ENCODE measurements at places on chromosomes 4 and X.

DNA sequence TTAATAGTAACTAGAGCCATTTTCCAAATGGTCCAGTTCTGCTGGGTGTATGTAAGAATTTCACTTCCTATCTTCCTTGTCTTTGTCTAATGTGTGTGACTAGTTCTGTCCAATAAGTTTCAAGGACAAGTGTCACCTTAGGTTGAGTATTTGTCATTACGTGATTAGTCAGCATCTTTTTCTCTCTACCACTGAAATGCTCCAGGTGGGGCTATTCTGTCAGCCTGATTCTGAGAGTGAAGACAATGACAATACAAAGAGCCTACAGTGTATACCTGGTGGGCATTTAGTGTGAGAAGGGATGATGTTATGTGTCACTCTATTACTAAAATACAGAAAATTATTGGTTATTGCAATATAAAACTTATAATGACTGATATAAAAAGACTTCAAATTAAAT, 876.3 kb downstream of the C4orf33 start:
- peak; percentile 12 for DNase-seq

- DNase-seq: no peak
These were observed 2.7 kb upstream of the ALAS2 start for GRCh38 chrX:55033429-55033828.

DNA sequence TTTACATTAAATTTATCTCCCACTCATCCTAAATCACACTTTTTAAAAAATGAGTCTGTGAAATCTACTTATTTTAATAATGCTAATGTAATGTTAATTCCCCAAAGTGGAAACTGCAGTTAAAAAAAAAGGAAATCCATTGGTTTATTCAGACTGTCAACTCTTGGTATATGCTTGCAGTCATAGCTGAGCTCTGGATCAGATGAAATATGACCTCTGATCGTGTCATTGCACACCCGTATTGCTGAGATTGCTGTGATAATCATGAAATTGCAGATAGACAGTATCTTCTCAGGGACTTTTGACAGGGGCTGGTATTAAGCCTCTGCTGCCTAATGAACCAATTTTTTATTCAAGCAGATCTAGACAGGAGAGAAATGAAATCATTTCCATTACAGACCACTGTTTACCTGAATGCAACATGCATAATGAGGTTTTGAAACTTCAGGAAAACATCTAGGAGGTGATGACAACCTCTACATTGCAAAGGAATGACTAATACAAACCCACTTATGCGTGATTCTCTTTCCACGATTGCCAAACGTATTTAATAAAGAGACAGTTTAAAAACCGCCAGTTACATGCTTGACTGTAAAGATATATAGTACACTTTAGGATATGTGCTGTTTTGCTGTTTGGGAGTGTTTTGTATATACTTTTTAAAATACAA, 138.3 kb upstream of the PUDP start:
- no peak for DNase-seq

DNA sequence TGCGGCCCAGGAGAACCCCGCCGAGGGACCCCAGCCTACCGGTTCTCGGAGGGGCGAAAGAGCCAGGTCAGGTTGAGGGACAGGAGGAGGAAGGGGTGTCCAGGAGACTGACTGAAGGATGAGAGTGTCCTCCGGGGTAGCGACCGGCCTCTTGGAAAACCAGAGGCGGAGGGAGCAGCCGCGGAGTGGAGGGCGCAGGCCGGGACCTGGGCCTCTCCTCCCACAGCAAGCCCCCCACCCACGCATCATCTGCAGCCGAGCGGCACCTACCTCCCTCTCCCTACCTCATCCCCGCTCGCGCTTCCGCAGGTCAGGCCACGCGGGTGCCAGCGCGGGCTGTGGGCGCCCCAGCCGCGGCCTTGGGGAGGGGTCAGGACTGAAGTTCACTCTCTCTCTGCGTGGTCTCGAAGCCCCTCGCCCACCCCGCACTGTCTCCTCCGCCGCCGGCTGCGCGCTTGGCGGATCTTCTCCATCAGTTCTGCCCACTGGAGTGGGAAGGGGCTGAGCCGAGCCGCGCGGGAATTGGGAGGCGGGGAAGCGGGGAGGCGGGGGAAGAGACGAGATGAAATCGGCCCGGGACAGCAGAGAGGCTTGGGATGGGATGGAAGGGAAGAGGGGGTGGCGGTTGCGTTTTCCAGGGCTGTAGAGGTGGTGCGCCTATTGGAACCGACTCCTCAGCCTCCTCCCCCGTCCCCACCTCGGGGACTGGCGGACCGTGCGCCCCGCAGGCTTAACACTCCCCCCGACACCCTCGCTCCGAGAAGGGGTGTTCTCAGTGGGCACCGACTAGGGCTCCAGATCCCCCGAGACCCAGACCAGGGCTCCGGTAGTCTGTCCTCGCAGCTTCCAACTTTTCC, 1.8 kb downstream of the NLGN4X start:
- DNase-seq: no peak

DNA sequence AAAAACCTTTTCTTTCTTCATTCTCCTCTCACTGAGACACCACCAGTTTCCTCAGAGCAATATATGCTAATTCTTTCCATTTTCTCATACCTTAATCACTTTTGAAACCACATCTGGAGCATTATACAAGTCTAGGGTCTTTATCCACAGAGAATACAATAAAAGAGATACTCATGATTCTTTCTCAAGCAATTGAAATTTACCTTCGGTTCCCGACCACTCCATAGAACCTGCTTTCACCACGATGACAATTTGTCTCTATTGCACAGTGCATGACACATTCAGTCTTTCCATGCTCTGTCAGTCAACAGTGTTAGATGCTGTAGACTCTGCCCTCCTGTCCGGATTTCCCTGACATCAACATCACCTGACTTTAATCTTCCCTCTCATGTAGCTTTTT, 409.3 kb upstream of the NWD2 start:
- no peak for DNase-seq

- peak; percentile 43 for DNase-seq
These were observed 578 bp downstream of the DCUN1D4 start for GRCh38 chr4:51843309-51844152.

GRCh38 chr4:25904748-25905082, 9.3 kb upstream of the SMIM20 start:
- DNase-seq: no peak

GRCh38 chrX:38799995-38800580, 1.2 kb upstream of the MID1IP1 start:
- DNase-seq: no peak

DNA sequence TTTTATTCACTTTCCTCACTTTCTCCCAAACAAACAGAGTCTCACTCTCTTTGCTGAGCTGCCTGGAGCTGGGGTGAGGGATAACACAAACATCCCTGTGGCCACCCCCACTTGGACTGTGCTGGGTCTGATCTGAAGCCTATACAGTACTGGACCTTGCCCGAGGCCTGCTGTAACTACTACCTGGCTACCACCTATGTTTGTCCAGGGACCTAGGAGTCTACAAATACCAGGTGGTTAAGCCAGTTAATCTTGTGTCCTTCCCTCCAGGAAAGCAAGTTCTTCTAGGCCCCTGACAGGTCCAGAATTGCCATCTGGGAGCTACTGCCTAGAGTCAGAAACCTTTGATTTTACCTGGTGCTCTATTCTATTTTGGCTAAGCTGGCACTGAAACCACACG, 87.3 kb downstream of the RTL3 start:
- DNase-seq: no peak

DNA sequence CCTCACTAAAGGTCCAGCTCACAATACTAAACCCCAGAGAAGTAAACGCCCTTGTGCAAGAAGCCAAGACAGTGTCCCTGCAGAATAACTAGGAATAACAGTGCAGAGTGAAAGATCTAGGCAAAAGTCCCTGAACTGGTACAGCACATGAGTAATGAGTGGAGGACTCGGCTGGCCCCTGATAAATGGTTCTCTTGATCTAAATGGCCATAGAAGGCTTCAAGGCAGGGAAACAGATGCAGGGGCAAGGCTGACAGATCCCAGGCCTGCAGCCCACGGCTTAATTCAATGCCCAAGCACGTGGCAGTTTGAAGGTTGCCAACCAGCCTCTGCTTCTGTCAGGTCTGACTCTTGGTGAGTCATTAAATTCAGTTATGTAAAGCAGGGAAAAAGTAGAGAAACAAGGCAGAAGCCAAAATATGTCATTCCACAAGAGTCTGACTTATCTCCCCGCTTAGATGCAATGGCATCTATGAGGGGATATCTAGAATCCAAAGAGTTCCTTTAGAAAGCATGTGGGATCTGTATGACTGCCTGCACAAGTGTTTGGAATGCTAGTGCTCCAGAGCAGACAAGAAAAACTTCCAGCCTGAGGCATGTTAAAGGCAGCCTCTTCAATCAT, 121.3 kb downstream of the PRDM5 start:
- no peak for DNase-seq

DNA sequence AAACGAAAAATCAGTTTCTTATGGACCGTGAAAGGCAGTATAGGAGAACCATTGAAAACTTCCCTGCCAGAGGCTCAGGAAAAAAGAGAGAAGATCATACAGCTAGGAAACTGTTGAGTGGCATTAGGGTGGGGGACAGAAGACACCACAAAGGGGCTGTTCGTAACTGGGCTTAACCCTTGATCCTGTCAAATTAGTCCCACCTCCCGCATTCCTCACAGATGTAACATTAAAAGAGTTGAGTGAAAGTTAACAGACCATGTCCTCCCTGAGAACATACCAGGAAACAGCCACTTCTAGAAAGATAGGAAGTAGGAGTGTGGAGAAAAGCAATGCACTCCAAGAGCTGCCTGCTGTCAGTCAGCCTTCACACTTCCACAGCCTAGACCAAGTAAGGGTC, 8.7 kb downstream of the SHROOM4 start:
- no peak for DNase-seq

DNA sequence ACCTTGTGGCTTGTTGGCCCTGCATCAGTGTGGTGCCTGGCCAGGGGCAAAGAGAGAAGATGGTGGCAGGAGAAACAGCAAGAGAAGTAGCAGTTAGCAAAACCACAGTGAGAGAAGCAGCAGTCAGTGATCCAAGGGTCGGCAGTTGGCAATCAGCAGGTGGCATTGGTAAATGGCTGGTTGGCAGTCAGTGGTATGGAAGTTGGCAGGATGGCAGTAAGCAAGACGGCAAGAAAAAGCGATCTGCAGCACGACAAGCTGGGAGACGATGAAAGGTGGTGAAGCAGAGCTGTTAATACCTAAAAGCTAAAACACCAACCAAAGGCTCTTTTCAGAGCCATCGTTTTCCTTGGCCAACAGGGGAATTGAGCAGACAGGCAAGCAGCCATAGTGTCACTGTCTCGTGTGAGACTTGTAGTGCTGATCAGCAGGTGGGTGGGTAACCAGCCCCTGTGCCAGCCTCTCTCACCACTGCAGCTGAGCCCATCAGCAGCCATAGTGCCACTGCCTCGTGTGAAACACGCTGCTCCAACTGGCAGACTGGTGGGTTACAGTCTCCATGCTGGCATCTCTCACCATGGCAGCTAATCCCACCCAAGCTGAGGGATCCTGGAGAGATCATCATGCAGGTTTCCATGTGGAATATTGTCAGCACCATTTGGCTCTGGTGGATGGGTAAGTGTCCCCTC, 2078.4 kb downstream of the PCDH7 start:
- DNase-seq: no peak

- DNase-seq: no peak
These were observed 775 bp upstream of the YIPF6 start for GRCh38 chrX:68498044-68498507.

- DNase-seq: no peak
These were observed 1.9 kb downstream of the SHOX start for GRCh38 chrX:632366-633042.

DNA sequence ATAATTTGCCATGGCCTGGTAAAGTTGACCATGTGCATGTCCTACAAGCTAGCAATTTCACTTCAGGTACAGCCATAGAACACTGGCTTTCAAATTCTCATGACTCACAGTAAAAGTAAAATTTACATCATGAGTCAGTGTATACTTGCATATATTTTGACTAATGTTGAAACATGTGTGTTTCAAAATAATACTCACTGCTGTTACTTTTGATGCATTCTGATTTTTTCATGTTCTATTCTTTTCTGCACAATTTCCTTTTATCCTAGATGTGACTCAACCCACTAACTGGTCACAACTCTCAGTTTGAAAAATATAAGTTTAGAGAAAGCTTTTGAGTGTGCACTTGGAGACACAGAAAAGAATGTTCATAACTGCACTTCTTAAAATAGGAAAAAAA, 365.7 kb downstream of the FGF13 start:
- no peak for DNase-seq

DNA sequence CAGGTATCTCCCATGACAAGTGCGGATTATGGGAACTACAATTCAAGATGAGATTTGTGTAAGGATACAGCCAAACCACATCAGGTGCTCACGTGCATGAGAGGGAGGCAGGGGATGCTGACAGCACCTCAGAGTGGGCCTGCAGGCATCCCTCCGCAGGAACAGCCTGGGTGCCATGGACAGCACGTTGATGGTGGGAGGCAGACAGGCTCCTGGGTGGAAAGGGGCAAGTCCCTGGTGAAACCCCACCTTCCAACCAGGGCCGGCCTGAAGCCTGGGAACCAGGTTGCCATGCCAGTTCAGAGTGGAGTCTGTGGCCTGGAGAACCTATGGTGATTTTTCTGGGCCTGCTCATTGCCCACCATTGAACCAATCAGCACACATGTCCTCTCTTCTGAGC, 1469.6 kb downstream of the PCDH7 start:
- DNase-seq: no peak

Data from MM.1S (cell line).